ENCODE measurements at places on chromosomes 5 and 9.

GRCh38 chr9:131879181-131879910 lies 139.5 kb upstream of the RAPGEF1 start:
- no peak for DNase-seq

DNA sequence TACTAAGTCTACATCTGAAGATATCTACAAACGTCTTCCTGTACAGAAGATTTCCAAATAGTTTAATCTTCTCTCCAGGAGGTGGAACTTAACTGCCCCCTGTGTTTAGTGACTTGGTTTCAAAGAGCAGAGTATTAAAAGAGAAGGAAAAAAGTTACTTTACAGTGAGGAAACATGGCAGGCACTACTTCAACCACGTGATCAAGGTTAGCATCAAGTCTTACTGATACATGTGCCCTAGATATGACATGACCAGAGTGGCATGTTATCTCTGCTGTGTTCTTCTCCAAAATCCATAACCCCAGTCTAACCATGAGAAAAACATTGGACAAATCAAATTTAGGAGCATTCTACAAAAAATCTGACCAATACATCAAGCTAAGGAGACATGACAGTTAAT lies 125.8 kb downstream of the ADAMTS12 start:
- no peak for DNase-seq

DNA sequence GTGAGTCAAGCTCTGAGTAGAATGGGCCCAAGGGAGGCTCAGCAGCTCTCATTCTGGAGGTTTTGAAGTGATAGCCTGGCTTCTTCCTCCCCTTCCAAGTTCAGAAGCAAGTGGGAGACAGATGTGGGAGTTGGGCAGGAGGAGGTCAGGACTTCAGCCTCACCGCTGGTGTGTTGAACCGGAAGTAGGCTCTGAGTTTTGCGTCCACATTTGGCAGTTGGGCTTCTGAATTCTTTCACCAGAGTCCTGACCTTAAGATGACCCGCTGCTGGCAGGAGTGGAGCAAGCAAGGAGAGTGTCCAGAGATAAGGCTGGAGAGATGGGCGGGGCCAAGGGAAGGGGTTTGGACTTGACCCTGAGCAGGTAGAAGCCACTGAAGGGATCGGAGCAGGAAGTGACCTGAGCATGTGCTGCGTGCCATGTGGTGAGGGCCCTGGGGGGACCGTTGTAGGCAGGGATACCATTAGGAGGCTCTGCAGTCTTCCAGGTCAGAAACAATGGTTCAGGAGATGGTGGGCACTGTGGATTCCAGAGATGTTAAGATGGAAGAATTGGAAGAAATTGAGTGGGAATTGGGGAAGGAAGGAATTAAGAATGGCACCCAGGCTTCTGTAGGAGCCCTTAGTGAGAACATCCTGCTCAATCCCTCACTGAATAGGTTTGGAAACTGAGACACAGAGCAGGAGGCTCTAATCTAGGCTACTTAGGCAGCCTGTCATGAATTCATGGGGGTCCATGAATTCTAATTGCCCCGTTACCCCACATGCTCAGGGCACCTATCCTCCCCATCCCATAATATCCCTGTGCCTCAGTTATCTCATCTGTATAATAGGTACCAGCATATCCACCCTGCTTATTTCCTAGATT lies 25.9 kb downstream of the GALNT12 start:
- no peak for DNase-seq

GRCh38 chr9:95110921-95111525 lies 206.5 kb downstream of the FANCC start:
- no peak for DNase-seq

DNA sequence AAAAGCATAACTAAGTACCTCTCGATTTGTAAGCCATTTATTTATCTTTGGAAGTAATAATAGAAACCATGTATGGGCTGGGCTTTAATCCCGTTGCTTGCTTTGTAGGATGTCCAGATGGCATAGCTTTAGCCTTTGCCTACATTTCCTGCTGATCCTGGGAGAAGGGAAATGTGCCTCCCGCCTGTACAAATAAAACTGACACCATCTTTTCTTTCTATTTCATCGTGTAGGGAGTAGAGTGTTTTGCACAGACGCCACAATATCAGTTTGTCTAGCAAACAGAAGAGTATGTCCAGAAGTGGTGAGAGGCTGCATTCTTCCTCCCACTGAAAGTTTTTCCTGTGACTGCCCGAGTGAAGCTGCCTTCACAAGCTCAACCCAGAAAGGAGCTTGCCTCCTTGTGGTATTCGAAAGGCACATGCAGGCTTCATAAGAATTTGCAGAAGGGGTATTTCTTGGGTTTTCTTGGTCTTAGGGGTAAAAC lies 24.7 kb upstream of the TJP2 start:
- DNase-seq = no peak

GRCh38 chr9:117552811-117553210 lies 138.0 kb upstream of the ASTN2 start:
- no peak for DNase-seq

DNA sequence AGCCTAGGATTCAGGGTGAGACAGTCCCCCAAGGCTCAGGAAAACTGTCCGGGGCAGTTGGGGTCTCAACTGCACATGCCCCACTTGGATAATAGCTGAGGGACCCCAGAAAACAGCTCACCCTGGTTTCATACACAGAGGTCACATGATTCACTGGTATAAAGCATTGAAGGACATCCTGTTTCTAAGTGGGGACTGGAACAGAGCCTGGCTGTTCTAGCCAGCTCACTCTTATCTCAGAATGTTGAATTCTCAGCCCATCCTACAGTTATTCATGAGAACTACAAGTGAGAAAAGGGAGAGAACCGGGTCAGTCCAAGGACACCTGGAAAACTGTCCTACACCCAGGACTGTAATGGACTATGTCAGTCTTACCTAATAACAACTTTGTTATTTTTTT lies 170.9 kb downstream of the FGF1 start:
- DNase-seq = no peak
